Omental fat pad (tissue), 4 donors: ENCODE measurements at places on chromosomes 5 and 9. TPM values are rescaled to one million over a fixed set of nuclear protein-coding genes. Genes with fewer than 3 reads are reported as not detected.

GRCh38 chr5:1264211-1264610, 30.7 kb downstream of the TERT start:
- no peak for DNase-seq

DNA sequence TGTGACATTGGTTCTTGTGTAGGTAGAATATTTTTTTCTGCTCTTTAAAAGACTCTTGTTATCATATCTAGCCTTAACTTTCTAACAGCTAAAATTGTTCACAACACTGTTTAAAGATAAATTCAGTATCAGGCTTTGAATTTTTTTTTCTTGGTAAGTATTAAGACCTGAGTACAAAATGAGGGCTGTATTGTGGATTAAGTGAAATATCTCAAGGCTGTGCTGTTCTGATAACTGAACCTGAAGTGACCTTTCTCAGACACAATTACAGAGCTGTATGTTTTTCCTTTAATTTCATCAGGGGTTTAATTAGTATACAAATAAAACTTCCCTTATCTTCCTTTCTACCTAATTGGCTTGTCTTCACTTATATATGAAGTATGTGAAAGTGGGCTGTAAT, 290.5 kb downstream of the CCDC171 start:
- DNase-seq = no peak

- no peak for DNase-seq
Observed at GRCh38 chr5:134059758-134060495, 54.6 kb upstream of the TCF7 start.

DNA sequence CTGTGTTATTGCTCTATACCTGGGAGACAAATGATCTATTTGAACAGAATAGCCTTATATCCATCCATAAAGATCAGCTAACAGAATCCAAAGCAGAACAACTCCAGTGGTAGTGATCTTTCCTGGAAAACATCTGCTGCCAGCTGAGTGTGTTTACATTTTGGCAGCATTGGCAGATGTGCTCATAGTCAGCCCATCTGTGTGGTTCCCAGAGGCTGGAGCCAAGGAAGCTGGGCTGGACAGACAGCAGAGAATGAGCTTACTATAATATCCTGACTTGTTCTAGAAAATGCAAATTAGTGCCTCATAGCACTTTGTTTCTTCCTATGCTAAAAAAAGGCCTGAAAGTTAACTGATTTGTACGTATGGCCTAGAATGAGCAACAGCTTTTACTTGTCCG, 99.7 kb downstream of the ST8SIA4 start:
- no peak for DNase-seq

- DNase-seq = no peak
Observed at GRCh38 chr9:14868772-14869583, 41.2 kb downstream of the FREM1 start.

- DNase-seq = no peak
Observed at GRCh38 chr9:137198051-137198901, 2.3 kb downstream of the TPRN start.

DNA sequence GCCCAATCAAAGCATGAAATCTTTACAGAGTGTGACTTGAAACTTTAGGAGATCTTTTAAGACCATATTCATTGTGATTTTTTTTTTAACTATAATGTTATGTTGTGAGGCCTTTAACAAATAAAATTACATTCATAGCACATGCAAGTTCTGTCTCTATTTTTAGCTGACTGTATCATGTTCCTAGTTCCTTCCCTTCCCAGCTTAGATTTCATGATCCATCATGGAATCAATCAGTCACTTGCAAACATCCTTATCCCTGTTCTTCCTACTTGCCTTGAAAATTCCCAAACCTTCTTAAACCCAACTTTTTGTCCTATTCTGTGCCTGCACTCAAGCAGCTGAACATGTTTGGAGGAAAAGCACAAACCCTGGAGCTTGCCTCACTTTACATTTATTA, 141.8 kb downstream of the DMXL1 start:
- DNase-seq = no peak

- no peak for DNase-seq
Observed at GRCh38 chr5:1552521-1553255, 28.9 kb upstream of the LPCAT1 start.

GRCh38 chr5:78287833-78288232, 6.7 kb downstream of the AP3B1 start:
- no peak for DNase-seq

- no peak for DNase-seq
Observed at GRCh38 chr5:161311965-161312364, 234.6 kb downstream of the GABRB2 start.

- DNase-seq = no peak
Observed at GRCh38 chr5:108437425-108437824, 55.5 kb upstream of the FBXL17 start.

DNA sequence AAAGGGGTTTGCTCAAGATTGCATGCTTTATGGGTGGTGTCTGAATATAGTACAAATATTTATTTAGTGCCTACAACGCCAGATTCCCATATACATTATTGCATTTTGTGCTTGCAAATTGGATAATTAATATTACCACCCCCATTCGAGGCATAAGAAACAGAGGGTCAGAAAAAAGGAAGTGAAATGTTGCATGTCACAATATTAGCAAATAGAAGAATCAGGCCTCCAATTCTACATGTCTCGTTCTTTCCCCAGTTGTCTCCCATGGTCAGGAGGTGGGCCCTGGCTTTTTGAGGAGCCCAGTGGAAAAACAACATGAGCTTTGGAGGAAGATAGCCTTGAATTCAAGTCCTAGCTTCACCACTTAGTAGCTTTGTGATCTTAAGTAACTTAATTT, 98.1 kb upstream of the CCDC112 start:
- no peak for DNase-seq

DNA sequence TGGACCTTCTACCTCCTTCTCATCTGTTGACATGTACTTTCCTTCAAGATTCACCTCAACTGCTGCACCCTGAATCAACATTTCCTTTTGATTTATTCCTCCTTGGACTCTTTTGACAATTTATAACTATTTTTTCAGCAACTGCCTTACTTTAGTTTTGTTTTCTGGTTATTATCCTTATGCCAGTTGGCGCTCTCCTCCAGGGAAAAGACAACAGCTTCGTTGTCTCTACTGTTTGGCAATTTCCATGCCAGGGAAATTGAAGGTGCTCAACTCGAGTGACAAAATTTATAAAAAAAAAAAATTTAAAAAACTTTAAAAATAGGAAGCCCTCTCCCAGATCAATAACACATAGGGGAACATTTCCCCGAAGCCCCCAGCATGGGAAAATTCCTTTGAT, 549.2 kb upstream of the DMAC1 start:
- DNase-seq = no peak

DNA sequence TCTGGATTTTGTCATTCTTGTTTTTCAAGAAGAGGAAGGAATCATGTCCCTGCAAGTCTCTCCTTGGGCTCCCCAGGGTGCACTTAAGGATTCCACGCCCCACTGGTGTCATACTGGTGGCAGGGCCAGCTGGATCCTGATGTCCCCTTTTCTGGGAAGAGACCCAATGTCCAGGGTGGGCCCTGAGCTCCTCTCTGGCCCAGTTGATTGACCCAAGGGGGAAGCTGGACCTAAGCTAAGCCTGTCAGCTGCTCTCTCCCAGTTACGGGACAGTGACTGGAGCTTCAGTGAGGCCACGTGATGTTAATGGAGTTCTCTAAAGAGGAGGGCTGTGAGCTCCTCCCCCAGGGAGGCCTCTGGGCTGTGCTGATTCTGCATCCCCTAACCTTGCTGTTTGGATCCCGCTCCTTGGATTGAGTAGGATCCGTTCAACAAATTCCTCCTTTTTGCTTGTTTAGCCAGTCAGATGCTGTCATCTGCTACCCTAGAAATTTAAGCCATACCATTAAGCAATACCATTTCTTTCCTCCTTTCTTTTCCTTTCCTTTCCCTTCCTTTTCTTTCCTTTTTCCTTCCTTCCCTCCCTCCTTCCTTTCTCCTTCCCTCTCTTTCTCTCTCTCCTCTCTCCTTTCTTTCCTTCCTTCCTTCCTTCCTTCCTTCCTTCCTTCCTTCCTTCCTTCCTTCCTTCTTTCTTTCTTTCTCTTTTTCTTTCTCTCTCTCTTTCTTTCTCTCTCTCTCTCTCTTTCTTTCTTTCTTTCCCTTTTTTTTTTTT, 17.2 kb downstream of the NKX2-5 start:
- no peak for DNase-seq

GRCh38 chr5:84260140-84260539, 124.5 kb downstream of the EDIL3 start:
- DNase-seq = no peak

GRCh38 chr9:6855860-6856259, 98.1 kb downstream of the KDM4C start:
- no peak for DNase-seq

- no peak for DNase-seq
Observed at GRCh38 chr5:168316139-168316578, 24.7 kb downstream of the WWC1 start.

- DNase-seq = no peak
Observed at GRCh38 chr9:38435521-38435920, 11.3 kb upstream of the IGFBPL1 start.

DNA sequence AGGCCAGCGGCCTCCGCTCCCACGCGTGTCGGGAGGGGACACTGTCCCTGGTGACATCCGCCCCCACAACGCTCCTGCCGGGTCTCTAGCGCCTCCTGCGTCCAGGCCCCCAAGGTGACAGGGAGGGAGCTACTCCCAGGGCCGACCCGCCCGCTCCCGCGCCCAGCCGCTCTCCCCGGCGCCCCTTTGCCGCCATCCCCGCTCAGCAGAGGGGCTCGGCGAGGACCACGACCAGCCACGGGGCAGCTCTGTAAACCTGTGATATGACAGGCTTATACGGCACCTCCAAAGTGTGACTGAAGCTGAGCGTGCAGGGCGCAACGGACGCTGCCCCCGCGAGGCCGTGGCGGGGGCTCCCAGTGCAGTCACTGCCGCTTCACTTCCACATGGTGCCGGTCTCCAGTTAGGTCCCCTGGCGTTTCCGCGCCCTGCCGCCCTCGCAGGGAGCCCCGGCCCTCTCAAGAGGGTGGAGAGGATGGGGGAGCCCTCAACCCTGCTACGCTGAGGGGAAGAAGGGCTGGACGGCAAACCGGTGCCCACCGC, 978 bp upstream of the ADCY2 start:
- no peak for DNase-seq

DNA sequence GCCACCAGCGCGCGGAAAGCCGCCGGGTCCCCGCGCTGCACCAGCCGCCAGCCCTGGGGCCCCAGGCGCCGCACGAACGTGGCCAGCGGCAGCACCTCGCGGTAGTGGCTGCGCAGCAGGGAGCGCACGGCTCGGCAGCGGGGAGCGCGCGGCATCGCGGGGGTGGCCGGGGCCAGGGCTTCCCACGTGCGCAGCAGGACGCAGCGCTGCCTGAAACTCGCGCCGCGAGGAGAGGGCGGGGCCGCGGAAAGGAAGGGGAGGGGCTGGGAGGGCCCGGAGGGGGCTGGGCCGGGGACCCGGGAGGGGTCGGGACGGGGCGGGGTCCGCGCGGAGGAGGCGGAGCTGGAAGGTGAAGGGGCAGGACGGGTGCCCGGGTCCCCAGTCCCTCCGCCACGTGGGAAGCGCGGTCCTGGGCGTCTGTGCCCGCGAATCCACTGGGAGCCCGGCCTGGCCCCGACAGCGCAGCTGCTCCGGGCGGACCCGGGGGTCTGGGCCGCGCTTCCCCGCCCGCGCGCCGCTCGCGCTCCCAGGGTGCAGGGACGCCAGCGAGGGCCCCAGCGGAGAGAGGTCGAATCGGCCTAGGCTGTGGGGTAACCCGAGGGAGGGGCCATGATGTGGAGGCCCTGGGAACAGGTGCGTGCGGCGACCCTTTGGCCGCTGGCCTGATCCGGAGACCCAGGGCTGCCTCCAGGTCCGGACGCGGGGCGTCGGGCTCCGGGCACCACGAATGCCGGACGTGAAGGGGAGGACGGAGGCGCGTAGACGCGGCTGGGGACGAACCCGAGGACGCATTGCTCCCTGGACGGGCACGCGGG, at the start of gene TERT:
TERT (minus strand) TSS at position 234 of the 815 bp plus-strand sequence; CDS start at position 155, 79 bp downstream.
- no peak for DNase-seq

GRCh38 chr5:23412515-23412914, 94.9 kb upstream of the PRDM9 start:
- no peak for DNase-seq

DNA sequence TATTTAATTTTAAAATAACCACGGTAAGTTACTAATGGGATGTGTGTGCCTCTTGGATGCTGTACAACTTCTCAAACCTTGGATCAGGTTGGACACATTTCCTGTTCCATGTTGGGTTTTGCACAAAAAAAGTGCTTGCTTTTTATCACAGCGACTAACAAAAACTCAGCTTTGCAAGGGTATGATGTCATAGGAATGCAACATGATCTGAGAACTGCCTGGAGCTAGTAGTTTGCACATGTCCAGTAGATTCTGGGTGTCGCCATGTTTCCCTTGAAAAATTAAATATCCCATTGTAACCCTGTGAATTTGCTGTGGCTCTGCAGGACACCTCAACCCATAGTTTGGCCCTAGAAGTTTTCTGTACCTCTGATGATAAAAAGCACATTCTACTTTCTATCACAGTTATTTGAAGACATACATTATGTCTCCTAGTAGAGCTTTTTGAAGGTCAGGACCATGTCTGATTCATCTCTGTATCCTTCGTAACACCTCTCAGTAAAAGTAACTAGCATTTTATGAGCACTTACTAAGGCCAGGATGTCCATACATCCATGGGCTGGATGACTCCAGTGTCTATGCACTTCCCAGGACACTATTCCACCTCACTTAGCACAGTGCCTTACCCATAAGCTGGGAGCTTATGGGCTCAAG, 11.5 kb upstream of the FRMPD1 start:
- DNase-seq = no peak

GRCh38 chr9:565528-565927, 276.0 kb upstream of the DMRT1 start:
- no peak for DNase-seq

GRCh38 chr5:43609752-43610151, 6.8 kb downstream of the NNT start:
- no peak for DNase-seq

- DNase-seq = no peak
Observed at GRCh38 chr5:175753536-175754402, 95.9 kb downstream of the HRH2 start.

DNA sequence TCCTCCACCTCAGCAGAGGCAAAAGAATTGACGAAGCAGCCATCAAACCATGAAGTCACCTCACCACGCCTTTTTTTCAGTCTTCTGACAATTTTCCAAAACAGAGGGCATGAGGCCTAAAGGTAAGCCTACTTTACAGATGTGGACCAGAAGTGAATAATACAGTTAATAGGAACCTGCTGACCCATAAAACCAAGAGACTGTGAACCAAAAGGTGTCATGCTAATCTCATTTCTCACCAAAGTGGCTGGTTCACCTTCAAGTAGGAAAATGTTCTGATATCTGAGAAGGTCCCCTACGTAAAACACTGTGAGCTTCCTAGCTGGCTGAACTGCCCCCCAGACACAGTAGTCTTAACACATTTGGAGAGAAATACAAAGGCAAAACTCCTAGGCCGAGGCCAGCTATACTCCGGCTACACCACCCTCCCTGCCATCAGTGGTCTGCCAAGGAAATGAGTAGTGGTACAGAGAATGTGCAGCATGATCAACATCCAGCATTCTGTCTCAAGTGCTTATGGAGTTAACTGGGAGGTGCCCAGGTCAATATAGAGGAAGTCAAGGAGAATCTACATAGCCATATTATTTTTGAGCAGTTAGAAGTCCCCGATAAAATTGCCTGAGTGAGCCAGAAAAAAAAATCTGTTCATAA, 19.3 kb upstream of the F2RL2 start:
- no peak for DNase-seq

NTRK2 gene
- 16.1 TPM for total RNA-seq

NLN gene
- 12.5 TPM for total RNA-seq

PTPN3 gene
- total RNA-seq = 14.6 TPM

LOX gene
- 76.5 TPM for total RNA-seq

KCNN2 gene
- 1.4 TPM for total RNA-seq

CD274 gene
- total RNA-seq = 10.4 TPM

ENTPD8 gene
- total RNA-seq = not detected

EQTN gene
- total RNA-seq = not detected

ERP44 gene
- 14.1 TPM for total RNA-seq

LCN1 gene
- total RNA-seq = not detected

ABLIM3 gene
- total RNA-seq = 47.8 TPM

HCN1 gene
- 0.48 TPM for total RNA-seq
